ENCODE measurements at places on chromosomes 3 and 15. TPM values are rescaled to one million over a fixed set of nuclear protein-coding genes. Genes with fewer than 3 reads are reported as not detected.

The DNASE1L3 gene
- total RNA-seq = 0.78 TPM

The PRR20G gene
- not detected for total RNA-seq

The KLHDC8B gene
- 110 TPM for total RNA-seq

The MAP3K13 gene
- total RNA-seq = 21.5 TPM

The CFAP100 gene
- not detected for total RNA-seq

The SPESP1 gene
- 1.5 TPM for total RNA-seq

The IL5RA gene
- total RNA-seq = not detected

The GABRA5 gene
- total RNA-seq = not detected

The U2SURP gene
- total RNA-seq = 52.2 TPM

The GABRG3 gene
- not detected for total RNA-seq

The TMEM108 gene
- 0.53 TPM for total RNA-seq

The TM4SF1 gene
- total RNA-seq = 810 TPM

The EXD1 gene
- total RNA-seq = 0.53 TPM

The SAXO2 gene
- total RNA-seq = not detected

The CCDC39 gene
- not detected for total RNA-seq

The SEMA3F gene
- total RNA-seq = 95.6 TPM

The ATP2C1 gene
- 84.8 TPM for total RNA-seq

The CLDN18 gene
- not detected for total RNA-seq

The GPX1 gene
- 731 TPM for total RNA-seq

The FAM43A gene
- 617 TPM for total RNA-seq

The HCLS1 gene
- total RNA-seq = 77.3 TPM

The PTH1R gene
- not detected for total RNA-seq

The MAGEL2 gene
- total RNA-seq = 0.12 TPM

The MRAS gene
- 14.1 TPM for total RNA-seq

Data from glomerular endothelial cell (primary cell).